H54 (cell line): ENCODE measurements at places on chromosomes 6 and 20.

GRCh38 chr6:12343440-12344162 is 53.4 kb downstream of the EDN1 start:
- no peak for DNase-seq

DNA sequence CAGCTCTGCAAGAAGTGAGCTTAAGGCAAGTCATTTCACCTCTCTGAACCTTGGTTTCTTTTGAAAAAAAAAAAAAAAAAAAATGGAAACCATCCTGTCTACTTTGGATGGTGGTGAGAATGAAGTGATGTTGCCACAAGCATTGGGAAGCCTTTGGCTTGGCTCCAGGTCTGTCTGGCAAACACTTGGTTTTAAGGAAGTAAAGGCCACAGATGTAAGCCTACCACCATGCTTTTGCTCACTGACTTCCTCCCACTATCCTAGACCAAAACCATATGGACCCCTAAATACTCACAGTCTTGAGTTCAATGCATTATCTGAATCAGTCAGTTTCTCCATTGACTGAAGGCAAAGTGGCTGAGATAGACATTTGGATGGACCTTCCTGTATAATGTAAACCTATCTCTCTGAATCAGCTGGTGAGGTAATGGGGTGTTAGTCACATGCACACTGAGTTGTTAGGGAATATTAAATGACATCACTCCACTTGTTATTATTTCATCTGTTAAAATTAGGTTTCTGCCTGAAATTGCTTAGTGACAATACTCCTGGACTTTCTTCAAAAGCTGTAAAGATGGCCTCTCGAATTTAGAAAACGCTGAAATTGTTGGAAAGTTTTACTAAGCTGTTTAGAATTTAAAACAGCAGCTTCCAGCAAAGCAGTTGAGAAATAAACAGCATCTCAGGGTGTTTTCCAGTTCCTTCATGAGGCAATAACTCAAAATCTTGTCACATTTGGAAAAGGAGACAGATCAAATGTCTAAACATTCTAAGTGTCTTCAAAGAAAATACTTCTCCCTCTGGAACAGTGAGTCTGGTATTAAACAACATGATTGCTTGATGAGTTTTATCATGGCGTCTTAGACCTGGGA is 833.5 kb downstream of the DHX35 start:
- no peak for DNase-seq

- no peak for DNase-seq
These were observed 618.5 kb downstream of the C6orf118 start for GRCh38 chr6:164690702-164691500.

- no peak for DNase-seq
These were observed 157.1 kb upstream of the SMLR1 start for GRCh38 chr6:130670142-130670541.

GRCh38 chr6:136587527-136587926 is 37.3 kb upstream of the MAP7 start:
- no peak for DNase-seq

DNA sequence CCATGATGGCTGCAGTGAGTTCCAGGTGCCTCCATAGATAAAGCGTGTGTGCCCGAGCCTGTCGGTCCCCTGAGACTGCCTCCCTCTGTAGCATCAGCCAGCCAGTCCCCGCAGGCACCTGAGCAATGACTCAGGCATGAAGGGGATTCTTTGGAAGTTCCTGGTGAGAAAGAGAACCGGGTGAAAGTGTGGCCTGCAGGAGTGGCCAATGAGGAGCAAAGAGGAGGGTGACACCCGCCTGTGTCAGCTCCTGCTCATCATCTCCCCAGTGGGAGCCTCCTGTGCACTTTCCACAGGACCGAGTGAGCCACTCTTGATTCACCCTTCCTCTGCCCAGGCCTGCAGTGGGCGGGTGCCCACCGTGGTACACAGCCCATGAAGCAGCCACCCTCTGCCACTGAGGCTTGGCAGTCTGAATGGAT is 71.2 kb upstream of the PTPN1 start:
- peak; percentile 57 for DNase-seq

DNA sequence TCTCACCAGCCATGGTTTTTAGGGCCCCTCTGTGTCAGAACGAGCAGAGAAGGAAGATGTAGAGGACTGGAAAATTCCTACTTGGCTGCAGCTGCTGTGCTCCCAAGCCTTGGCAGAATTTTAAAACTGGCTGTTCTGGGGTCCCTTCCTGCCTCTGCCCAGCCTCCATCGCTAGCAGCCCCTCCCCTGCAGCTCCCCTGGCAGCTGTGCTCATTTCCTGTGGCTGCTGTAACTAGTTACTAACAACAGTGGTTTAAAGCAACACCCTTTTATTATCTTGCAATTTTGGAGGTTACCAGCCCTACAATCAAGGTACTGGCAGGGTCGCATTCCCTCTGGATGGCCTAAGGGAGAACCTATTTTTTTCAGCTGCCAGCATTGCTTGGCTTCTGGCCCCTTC is 3.7 kb upstream of the CST11 start:
- DNase-seq, result no peak

DNA sequence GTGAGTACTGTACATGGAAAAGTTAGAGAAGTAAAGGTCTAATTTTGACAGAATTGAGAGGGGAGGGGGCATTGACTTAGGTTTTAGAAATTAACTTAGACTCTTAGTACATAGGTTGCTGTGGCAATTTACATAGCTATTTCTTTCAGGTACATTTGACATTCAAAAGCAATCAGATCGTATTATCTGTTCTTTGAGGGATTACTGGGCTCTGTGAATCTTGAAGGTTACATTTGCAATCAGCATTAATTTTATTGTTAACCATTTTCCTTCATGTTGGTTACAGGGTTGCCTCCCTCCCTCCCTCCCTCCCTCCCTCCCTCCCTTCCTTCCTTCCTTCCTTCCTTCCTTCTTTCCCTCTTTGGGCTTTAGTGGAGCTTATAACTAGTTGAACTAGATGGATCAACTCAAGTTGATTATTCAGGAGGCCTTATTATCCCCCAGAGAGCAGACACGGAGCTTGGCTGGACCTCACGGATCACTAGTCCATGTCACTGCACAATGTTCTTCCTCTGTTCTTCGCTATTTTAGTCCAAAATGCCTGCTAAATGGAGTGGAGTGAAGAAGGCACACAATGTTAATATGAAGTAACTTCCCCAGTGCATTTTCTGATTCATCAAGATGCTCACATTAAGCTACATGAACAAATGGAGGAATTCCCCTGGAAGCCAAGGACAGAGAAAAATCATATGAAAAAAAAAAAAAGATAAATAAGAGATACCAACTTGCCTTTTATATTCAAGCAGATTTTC is 87.8 kb downstream of the PLCB4 start:
- no peak for DNase-seq

DNA sequence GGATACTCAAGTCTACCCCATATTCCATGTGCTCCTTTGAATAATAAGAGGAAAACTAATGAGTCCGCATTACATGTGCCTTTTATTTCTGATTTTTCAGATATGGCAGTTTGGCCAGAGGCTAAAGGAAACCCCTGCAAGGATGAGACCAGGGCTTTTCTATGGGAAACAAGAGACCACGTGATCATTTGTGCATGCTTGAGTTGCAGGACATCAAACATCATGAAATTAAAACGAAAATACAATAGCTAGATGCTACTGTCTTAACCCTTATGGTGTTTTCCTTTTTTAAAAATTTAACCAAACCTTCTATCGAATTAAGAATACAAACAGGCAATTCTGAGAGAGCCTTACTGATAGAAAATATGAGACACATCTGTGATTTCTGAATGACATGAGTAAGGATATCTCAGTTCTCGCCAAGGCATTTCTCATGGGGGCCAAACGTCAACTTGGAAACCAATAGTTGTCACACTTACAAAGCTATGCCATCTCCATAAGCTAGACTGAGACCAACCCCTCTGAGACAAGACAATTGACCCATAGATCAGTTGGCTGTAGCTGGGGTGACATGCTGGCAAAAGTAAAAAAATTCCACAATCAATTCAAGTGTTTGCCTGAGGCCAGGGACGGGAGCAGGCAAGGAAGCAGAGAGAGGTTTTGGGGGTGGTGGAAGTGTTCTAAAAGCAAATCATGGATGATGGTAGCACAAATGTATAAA is 52.8 kb downstream of the RIPOR2 start:
- DNase-seq, result no peak

DNA sequence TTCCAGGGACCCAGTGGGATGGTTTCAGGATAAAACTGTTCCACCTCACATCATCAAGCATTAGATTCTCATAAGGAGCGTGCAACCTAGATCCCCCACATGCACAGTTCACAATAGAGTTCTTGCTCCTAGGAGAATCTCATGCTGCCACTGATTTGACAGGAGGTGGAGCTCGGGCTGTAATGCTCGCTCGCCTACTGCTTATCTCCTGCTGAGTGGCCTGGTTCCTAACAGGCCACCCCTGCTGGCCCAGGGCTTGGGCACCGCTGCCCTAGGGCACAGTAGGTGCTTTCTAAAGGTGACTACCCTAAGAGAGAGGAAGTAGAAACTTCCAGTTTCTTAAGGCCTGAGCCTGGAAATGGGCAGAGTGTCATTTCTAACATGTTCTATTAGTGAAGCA is 656.9 kb downstream of the PRKN start:
- DNase-seq, result no peak

DNA sequence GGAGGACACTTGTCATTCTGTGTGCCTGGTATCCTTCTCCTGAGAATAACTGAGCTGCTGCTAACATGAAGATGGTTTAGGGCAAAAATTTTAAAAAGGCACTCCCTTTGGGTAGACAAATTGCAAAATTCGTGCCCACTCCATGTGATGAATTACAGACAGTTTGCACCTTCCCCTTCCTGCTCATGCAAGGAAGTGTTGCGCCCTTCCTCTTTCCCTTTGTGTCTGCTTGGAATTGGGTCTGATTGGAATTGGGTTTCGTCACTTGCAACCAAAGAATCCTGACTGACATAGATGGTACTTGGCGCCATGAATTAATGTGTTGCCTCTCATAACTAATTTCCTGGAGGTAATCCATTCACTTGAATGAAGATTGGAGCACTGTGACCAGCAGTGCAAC is 62.3 kb upstream of the SHLD1 start:
- no peak for DNase-seq

DNA sequence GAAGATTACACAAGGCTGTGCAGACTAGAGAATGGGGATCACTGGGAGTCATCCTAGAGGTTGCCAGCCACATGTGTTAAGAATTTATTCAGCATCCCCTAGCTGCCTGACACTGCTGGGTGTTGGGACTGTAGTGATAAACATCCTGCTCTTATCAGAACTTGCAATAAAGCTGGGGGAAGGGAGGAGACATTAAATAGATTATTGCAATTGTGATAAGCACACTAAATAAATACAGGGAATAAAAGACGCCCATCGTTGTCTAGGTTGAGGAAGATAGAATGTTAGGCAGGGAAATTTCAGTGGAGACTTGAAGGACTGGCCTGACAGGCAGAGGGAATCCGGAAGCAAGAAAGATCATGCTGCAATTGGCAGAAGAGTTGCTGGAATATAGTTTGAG is 33.2 kb upstream of the TRAM2 start:
- no peak for DNase-seq

GRCh38 chr20:22575087-22575721 is 9.2 kb downstream of the FOXA2 start:
- DNase-seq, result no peak

DNA sequence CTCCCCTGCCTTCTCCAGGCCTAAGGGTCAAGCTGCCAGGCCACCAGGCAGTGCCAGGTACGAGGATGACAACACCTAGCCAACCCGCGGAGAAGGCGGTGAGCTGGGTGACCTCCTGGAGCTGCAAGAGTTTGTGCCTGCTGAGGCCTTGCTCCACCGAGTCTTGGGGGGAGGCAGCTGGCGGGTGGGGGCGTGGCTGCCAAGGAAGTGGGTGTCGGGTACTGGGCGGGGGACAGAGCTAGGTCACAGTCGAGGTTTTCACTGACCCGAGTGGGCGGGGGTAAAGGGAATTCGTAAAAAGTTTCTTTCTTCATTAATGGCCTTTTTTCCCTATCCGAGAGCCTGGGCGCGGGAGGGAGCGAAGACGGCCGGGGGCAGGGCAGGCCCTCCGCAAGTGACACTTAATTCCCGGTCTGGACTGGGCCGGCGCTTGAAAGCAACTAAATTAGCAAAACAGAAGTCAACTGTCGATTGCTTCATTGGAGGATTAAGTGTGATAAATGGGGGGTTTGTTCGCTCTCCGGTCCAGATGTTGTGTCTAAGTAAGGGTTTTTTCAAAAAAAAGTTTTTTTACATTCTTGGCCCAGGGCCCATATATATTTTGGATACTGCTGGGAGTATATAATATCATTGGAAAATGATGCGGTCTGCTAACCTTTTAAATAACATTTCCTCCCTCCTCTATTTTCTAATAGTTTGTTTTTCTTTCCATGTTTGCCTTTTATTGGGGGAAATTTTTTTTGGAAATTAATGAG is 43.1 kb upstream of the FOXP4 start:
- no peak for DNase-seq

DNA sequence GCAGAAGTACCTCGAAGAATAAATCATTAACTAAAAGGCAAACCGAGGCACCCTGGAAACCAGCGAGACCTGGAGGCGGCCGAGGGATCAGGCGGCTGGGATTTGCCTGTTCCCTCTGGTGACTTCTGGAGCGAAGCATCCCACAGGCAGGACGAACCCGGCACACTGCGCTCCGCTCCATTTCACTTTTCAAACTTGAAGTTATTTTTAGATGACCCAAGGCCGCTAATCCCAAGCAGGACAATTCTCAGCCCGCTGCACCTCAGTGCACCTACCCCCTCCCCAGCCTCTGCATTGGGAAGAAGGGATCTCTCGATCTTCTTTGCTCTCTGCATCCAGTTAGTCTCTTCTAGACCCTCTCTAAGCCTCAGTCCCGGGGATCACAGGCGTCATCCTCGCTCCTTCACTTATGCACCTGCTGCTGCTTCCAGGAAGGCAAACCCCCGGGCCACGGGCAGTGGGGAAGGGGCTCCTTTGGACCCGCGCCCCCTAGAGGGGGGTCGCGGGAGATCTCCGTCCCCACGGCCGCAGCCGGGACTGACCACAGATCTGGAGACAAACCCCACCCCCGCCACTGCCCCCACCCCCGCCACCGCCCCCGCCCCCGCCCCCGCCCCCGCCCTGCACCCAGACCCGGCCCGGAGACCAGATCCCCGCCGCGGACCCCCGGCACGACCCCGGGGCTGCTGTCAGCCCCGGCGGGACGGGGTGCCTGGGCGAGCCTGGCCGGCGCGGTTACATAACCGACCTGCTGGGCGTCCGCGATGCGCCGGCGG is 636 bp downstream of the RCAN2 start:
- DNase-seq, result no peak

- DNase-seq, result no peak
These were observed 117.6 kb upstream of the ADGRF1 start for GRCh38 chr6:47159763-47160162.

GRCh38 chr20:16898433-16898832 is 150.3 kb downstream of the OTOR start:
- DNase-seq, result no peak

DNA sequence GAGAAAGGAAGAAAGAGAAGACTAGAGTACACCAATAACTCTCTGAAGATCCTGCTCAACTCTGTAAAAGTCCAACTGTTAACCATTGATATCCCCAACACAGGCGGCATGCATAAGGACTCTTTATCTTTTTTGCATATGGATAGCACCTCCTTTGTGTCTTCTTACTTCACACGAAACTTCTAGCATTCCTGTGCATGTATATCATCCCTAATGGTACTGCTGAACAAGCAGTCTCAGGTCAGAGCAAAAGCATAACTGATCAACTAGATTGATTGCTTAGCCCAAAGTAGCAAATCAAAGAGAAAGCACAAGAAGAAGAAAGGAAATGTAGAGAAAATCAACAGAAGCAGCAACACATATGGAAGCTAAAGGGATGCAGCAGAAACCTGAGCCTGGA is 234.4 kb downstream of the SYNE1 start:
- DNase-seq, result no peak
